ENCODE measurements at places on chromosomes 3 and 15. TPM values are rescaled to one million over a fixed set of nuclear protein-coding genes. Genes with fewer than 3 reads are reported as not detected.

DNA sequence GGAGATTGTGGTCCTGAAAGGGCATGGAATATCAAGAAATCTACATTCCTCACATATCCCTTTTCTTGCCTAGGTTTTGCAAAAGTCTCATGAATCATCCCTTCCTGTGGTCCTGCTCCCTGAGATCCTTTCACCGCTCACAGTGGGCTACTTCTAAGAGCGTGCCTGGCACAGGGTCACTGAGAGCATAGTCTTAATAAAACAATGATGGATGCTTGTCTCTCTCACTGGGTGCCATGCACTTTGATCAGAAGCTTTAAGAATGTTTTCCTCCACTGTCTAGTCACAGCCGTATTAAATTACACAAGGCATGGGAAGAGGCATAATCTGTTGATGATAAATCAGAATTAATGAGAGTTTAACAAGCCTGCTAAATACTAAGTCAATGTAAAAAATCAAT lies 269.7 kb upstream of the ATP10A start:
- DNase-seq: no peak
- no peak overlapping the region for H3K27ac ChIP-seq
- no peak overlapping the region for H3K4me3 ChIP-seq

DNA sequence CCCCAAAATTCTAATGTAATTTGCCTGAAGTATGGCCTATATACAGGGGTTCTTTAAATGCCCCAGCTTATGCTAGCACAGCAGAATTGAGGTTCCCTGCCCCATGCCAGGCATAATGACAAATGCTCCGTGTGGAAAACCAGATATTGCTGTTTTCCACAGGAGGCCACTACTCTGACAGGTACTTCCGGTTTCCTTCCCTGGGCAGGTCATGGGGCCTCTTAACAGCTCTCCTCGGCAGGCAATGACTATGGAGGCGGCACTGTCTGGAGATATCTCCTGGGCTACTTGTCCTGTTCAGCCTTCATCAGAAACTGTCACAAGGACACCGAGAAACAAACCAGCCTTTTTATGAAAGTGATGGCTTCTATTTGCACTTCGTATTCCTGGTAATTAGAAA lies 54.8 kb downstream of the SLC7A14 start:
- no peak overlapping the region for H3K27ac ChIP-seq
- H3K36me3 ChIP-seq: no peaks in the 10 kb centered on the region
- H3K4me3 ChIP-seq: no peak overlapping the region
- DNase-seq: no peak
- H3K27me3 ChIP-seq: no peaks in the 10 kb centered on the region

The PTX3 gene
- total RNA-seq: 0.57 TPM

The LTK gene
- total RNA-seq: 0.38 TPM

The MORC1 gene
- total RNA-seq: not detected

The CCNDBP1 gene
- total RNA-seq: 69.9 TPM

GRCh38 chr3:141353652-141354495 lies 14.4 kb upstream of the ZBTB38 start:
- H3K27ac ChIP-seq: no peak overlapping the region
- H3K4me1 ChIP-seq: peaks cover 4% of the 10 kb centered on the region
- DNase-seq: no peak
- no peaks in the 10 kb centered on the region for H3K36me3 ChIP-seq

- peaks cover 5% of the 10 kb centered on the region for H3K4me1 ChIP-seq
- H3K4me3 ChIP-seq: no peak overlapping the region
- H3K27me3 ChIP-seq: no peaks in the 10 kb centered on the region
- no peak for DNase-seq
- no peak overlapping the region for H3K27ac ChIP-seq
- no peaks in the 10 kb centered on the region for H3K36me3 ChIP-seq
These were observed 43.9 kb upstream of the RYK start for GRCh38 chr3:134294302-134295280.

DNA sequence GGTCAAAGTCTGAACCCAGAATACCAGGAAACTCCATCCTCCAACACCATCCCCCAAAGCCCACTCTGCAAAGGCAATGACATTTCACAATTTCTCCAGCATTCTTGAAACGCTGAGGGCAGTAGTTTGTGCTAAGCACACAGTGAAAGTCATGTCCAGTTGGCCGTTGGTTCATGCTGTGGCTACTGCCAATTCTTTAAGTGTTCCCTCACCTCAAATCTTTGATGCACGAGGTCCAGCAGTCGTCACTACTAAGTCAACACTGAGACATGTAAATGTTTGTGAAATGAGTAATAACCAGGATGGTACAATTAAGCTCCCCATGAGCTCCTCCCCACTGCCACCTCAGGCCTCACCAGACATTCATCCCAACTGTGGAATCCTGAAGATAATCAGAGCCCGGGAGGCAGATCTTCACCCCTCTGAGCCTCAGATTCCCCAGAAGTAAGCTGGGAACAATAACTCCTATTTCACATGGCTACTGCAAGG lies 7.0 kb downstream of the SUCLG2 start:
- no peaks in the 10 kb centered on the region for H3K4me1 ChIP-seq
- peaks cover 6% of the 10 kb centered on the region for H3K36me3 ChIP-seq
- no peaks in the 10 kb centered on the region for H3K27me3 ChIP-seq
- H3K4me3 ChIP-seq: no peak overlapping the region
- peak overlapping the region; percentile 21 for H3K27ac ChIP-seq
- DNase-seq: no peak

The SERPINI1 gene
- total RNA-seq: 3.4 TPM

- H3K27ac ChIP-seq: no peak overlapping the region
- no peak overlapping the region for H3K4me3 ChIP-seq
- H3K27me3 ChIP-seq: no peaks in the 10 kb centered on the region
- no peak for DNase-seq
- no peaks in the 10 kb centered on the region for H3K4me1 ChIP-seq
- no peaks in the 10 kb centered on the region for H3K36me3 ChIP-seq
These were observed 69.5 kb upstream of the NEO1 start for GRCh38 chr15:72982714-72983113.

GRCh38 chr15:88322461-88322860 lies 65.9 kb upstream of the NTRK3 start:
- H3K27me3 ChIP-seq: no peaks in the 10 kb centered on the region
- H3K4me3 ChIP-seq: no peak overlapping the region
- DNase-seq: no peak

The RPL35A gene
- 587 TPM for total RNA-seq

GRCh38 chr3:123773681-123774431 lies 110.3 kb downstream of the MYLK start:
- no peak overlapping the region for H3K27ac ChIP-seq
- H3K36me3 ChIP-seq: no peaks in the 10 kb centered on the region
- no peaks in the 10 kb centered on the region for H3K27me3 ChIP-seq
- no peak overlapping the region for H3K4me3 ChIP-seq

The CPB1 gene
- total RNA-seq: not detected

The SLCO2A1 gene
- total RNA-seq: 18.9 TPM

The SPESP1 gene
- not detected for total RNA-seq

GRCh38 chr3:115831864-115832263 lies 208.6 kb downstream of the GAP43 start:
- no peaks in the 10 kb centered on the region for H3K36me3 ChIP-seq
- peaks cover 14% of the 10 kb centered on the region for H3K4me1 ChIP-seq
- DNase-seq: no peak
- H3K4me3 ChIP-seq: no peak overlapping the region
- H3K27ac ChIP-seq: no peak overlapping the region

The MESP1 gene
- total RNA-seq: not detected

The GOLGA8K gene
- not detected for total RNA-seq

All from esophagus squamous epithelium (tissue), 5 donors.